ENCODE measurements at places on chromosomes 13 and 19.
A peak's percentile ranks its signal among the peaks of the same experiment; 100 is the strongest.

DNA sequence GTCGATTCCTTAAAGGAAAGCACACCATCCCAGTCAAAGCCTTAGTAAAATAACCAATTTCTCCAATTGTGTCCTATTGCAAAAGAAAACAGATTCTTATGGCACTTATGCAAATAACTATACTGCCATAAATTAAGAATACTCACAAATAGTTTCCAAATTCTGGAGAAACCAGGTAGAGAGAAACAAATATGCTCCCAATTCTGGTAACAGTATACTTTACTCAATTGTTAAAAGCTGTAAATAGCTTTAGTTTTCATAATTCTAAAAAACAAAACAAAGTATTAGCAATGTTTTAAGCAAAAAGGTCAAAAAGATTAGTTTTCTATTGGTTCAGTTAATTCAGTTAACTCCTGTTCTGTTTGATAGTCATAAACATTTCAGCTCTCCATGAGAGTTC is 18.2 kb upstream of the UBAC2 start:
- DNase-seq = no peak

GRCh38 chr13:101452519-101453485 is at the start of gene ITGBL1:
TSS of gene ITGBL1 (plus strand) at chr13:101452675. CDS start at chr13:101452834, 159 bp downstream.
- DNase-seq = no peak

DNA sequence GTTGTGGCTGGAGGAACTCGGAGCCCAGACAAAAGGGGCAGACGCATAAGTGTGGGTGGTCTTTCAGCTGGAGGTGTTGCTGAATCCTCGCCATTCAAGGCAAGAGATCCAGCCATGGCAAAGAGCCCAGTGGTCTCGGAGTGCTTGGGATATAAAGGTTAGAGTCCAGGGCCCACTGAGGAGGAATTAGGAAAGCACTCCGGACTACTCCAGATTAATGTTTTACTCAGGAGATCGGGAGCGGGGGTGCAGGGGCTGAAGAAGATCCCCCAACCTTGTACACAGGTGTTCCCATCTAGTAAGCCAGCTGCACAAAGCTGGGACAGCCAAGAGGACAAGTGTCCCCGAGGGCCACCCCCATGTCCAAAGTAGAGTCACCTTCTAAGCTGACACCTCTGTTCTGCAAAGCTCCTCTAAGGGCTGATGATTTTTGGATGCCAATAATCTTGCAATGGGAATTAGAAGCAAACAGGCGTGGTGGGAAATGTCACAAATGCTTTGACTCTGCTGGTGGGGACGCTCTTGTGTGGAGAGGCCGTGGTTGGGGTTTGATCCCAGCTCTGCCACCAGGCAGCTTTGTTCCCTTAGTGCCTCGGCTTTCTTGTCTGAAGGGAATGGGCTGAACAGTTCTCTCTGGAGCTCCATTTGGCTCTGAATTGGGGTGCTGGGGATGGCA is 194.3 kb upstream of the SOX1 start:
- DNase-seq = no peak

- DNase-seq = peak; percentile 35
Observed at GRCh38 chr13:61531383-61532065, 115.9 kb upstream of the PCDH20 start.

GRCh38 chr13:21689097-21689496 is 18.2 kb downstream of the FGF9 start:
- DNase-seq = no peak

DNA sequence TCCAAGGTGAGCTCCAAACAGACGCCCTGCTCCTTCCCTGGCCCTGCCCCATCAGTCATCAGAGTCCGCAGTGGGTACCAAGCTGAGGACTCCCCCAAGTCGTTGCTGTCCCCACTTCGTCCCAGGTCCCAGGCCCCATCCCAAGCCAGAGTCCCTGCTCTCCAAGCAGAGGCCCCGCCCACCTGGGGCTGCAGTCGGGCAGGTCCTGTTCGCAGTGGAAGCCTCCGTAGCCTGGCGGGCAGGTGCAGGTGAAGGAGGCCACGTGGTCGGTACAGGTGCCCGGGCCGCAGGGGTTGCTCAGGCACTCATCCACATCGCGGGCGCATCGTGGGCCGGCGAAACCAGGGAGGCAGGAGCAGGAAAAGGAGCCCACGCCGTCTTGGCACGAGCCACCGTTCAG is 19.4 kb downstream of the NOTCH3 start:
- no peak for DNase-seq

DNA sequence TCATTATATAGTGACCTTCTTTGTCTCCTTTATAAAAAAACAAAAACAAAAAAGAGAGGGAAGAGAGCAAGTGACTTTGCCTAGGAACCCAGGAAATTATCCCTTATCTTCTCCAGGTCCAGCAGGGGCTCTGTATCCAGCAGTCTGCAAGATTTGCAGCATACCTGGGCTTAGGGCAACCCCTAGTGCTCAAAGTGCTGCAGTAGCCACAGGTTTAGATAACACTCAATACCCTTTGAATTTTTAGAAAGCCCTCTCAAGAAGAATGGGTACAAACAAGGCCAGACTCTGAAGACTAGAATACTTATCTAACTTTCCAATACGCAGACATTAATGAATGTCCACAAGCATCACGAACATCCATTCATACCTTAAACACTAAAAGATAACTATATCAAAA is 43.2 kb downstream of the CCNA1 start:
- peak; percentile 65 for DNase-seq

DNA sequence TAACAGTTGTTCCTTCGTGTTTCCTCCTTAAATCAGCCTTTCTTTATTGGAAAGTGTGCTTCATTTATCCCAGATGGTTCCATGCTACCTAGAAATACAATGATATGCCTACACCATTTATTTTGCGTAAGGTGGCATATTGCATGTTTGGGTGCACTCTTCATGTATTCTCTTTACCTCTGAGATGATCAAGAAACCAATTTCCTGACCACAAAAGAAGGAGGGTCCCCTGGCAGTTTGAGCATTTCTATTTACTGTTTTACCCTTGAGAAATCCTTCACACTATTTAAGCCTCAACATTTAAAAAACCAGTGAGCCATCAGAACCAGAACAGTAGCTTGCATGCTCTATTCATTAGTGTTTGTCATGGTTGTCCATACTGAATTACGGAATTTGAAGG is 354.0 kb downstream of the MTUS2 start:
- DNase-seq = no peak

GRCh38 chr13:39025433-39025839 is 12.5 kb downstream of the PROSER1 start:
- DNase-seq = no peak
